RWPE2 (cell line): ENCODE measurements at places on chromosomes 5 and 9.

DNA sequence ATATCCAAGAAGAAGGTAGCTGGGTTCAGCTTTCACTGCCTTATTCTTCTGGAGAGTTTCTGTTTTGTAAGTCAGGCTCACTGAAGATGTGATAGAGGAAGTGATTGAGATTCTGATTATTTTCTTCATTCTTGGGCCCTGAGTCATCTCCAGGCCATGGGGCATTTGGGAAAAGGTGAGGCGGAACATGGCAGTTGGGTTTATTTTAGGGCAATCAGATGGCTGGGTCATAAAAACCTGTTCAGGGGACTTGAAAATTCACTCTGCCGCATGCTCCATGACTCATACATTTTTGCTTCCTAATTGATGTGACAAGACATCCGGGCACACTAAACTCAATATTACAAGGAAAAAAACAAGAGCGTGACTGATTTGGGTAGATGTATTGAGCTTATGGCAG lies 265.7 kb upstream of the KLF4 start:
- DNase-seq, result no peak

DNA sequence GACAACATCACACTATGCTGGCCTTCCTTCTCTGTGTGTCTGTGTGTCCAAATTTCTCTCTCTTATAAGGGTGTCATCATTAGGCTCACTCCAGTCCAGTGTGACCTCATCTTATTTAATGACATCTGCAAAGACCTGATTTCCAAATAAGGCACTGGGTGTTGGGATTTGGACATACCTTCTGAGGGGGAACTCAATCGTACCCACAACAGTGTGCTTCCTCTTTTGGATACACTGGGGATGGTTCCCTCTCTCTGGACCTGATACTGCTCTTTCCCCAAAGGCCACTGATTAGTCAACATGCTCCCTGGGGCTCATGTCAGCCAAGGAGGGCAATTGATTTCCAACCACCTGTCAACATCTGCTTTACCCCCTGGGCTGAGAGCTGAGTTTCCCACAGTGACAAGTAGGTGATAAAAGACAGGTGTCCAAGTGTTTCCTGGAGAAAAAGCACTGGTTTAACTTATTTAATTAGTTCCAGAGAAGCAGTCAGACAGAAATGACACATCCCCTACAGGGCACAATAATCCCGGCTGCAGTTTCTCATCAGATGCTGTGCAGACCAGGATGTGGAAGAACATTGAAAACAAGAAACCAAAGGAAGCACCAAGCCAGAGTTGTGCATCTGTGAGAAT lies 17.8 kb upstream of the CEP72 start:
- DNase-seq, result peak; percentile 19

DNA sequence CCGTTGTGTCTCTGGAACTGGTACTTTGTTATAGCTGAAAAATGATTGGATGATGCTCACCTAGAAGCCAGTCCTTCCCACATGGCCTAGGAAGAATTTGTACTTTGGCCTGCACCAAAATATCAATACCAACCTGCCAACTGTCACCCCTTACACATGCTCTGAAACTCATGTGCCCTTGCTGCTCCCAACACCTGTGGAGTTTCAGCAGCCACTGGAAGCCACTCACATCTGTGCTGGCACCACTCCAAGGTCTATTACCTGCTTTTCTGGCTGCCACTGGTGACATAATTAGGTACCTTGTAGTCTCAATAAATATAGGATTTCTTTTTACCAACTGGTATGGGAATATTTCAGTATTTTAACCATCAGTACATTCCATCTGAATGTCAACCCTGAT lies 363.6 kb downstream of the SH3GL2 start:
- DNase-seq, result no peak

DNA sequence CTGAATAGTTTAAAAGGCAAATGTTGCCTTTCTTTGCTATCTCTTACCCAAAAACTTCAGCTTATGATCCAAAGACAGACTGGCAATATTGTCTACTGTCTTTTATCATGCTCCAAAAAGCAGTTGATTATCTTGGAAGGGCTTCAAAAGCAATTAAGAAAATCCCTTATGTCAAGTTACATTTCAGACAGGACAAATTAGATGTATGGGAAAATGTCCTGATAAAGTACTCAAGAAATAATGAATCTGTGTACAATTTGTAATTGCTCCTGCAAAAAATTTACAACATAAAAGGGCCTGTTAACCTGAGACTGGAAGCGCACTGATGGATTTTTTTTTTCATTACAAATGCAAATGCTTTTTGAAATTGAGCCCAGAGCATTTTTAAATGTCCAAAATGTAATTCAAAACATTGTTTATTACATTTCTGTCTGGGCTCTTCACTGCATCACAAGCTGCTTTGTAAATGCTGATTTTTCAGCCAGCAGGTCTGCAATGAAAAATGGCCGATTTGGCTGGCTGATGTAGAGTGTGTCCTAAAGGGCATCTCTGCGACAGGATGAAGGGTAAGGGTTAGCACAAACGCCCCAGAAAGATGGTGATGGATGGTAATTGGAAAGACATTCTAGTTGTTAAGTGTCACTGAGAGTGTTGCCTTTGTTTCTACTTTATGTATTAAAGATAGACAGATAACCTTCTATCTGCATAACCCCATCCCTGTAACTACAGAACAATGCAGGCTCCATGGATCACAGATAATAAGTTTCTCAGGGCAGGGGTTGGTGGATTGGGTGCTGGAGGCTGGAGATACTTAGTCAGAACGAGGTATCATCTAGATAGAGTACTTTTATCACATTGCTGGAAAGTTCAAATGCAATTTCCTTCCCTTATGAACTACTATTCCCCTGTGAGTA lies 27.0 kb downstream of the MAT2B start:
- no peak for DNase-seq

DNA sequence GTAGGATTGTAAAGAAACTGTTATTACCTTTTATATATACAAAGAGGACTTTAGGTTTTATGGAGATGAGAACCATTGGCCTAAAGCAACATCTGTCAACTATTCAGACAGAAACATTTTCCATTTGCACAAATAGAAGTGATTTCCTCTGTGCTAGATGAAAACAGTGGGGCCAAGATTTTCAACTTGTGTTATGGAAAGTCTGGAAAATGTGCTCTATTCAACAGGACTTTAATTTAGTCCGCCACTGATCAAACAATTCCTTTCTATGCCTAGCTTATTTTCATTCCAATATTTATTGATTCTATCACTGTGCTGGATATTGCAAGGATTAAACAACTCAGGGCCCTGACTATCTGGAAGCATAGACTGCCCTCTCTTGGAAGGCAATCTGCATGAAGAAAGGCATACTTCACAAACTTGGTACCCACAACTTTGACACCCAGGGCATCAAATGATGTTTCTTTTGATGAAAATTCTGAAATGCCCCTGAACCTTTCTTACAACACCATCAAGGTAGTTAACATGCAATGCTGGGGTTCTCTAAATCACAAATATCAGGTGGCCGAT lies 126.6 kb upstream of the HMHB1 start:
- DNase-seq, result no peak

GRCh38 chr9:88544245-88544644 lies 9.3 kb downstream of the NXNL2 start:
- DNase-seq, result no peak

DNA sequence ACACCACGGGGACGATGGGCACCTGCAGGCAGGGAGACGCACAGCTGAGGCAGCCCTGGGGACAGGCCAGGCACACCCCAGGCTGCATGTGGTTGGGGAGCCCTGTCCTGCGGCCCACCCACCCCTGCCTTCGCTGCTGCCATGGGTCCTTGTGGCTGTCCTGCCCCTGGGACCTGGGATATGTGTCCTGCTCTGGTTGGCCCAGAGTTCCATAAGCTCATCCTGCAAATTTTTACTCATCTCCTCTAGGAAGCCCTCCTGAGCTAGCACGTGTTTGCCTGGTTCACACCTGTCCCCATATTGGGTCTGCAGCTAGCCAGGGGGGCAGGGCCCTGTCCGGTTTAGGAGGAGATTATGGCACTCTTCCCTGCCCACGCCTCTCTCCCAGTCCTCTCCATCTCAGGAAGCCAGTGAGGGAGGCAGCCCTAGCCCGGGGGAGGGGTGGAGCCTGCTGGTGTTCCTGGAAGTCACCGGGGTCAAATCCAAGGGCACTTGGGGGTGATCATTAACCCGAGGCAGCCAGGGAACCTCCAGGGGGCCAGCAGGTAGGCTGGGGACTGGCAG lies 12.2 kb downstream of the EGFL7 start:
- DNase-seq, result no peak

GRCh38 chr9:77811832-77812231 lies 163.7 kb upstream of the GNA14 start:
- no peak for DNase-seq

DNA sequence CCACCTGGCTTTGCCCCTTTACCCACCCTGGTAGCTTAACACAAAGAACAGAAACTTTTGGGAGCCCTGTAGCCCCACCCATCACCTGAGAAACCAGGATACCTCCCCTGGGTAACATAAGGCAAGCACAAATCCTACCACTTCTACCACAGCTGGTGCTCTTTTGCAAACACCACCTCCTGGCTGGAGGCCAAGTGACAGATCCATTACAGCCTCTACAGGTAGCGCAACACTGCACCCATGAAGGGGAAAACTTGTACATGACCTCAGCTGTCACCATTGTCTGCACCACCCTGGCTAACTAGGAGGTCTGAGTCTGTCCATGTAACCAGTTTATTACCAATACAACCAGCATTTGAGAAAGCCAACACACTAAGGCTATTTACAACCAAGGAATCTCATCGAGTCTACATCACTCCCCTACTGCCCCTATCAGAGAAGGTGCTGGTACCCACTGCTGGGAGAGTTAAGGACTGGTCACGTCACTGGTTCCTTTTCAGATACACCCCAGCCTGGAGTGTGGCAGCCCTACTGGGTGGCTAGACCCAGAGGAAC lies 128.6 kb downstream of the PJA2 start:
- no peak for DNase-seq

DNA sequence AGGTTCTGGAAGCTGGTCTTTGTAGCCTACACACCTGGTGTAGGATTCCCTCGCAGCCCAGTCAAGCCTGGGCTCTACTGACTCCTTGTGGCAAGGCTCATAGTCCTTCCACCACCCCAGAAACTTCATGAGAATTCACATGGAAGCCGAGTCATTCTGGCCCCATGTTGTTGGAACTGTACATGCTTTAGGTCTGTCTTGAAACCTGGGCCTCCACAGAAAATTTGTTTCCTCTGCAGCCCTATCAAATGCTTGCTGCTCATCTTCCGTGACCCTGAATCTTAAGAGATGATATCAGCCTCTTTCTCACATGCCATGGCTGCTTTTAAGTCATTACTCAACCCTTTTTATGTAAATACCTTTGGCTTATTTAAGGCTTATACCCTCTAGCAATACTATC lies 113.4 kb upstream of the GRHPR start:
- no peak for DNase-seq

GRCh38 chr5:149938791-149939358 lies 5.7 kb downstream of the PDE6A start:
- peak; percentile 94 for DNase-seq

- DNase-seq, result no peak
Observed at GRCh38 chr5:81140441-81140840, 92.7 kb upstream of the CKMT2 start.

GRCh38 chr9:71672573-71672972 lies 95.7 kb downstream of the CEMIP2 start:
- DNase-seq, result no peak

- DNase-seq, result no peak
Observed at GRCh38 chr9:123107639-123108285, 74.3 kb downstream of the GPR21 start.

DNA sequence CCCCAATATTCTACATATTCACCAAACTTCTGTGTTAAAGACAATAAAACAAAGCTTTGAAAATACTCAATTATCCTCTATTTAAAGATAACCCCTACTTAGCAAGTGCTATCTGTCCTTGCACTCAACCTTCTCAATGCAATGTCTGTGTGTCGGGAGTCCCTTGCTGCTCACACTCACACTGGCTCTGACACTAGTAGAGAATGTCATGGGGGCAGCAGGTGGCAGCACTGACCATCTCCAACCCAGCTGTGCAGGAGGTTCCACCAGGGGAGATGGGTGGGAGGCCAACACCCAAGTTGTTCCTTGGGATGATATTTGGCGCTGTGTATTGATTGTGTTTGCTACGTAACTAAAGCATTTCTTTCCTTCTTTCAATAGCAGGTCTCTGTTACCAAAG lies 59.4 kb upstream of the SIMC1 start:
- no peak for DNase-seq

DNA sequence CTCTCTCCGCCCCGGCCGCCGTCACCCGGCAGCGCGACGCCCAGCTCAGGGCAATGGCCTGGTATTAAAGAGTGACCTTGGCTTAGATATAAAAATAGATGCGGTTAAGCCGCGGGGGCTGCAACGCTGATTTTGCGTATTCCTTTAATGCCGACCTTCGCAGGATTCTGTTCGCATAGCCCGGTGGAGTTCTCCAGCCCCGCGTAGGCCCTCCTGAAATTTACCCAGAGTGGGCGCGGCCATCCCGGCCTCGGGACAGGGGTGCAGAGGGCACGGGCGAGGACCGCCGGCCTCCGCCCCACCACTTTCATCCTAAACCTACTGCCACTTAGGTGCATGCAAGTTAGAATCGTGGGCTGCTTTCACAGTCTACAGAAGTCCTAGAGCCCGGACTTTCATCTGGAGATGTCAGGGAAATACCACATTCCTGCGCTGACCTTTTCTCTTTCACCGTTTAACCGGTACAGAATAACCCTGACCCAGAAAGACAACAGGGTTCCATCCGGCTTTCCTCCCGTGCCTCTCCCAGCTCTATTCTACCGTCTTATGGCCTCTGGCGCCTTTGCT lies 492 bp upstream of the FAM169A start:
- DNase-seq, result no peak

DNA sequence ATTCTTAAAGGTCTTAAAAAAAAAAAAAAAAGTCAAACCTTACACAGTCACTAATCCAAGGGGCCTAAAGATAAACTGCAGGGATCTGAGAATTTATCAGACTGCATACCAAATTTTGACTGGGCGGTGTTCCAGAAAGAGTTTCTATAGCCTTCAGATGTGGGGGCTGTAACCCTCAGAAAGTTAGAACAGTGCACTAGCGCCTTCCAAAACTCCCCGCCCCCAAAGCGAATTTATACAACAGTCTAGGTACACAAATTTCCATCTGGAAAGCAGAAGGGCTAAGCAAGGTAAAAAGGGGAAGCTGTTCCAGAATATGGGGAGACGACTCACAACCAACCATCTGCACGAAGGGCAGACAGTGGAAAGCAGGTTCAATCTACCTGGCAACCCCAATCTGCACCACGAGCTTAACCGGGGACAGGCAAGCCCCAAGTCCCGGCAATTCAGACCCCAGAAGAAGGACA lies 813 bp downstream of the ERMP1 start:
- no peak for DNase-seq

- no peak for DNase-seq
Observed at GRCh38 chr9:101369286-101369685, 15.5 kb downstream of the BAAT start.

DNA sequence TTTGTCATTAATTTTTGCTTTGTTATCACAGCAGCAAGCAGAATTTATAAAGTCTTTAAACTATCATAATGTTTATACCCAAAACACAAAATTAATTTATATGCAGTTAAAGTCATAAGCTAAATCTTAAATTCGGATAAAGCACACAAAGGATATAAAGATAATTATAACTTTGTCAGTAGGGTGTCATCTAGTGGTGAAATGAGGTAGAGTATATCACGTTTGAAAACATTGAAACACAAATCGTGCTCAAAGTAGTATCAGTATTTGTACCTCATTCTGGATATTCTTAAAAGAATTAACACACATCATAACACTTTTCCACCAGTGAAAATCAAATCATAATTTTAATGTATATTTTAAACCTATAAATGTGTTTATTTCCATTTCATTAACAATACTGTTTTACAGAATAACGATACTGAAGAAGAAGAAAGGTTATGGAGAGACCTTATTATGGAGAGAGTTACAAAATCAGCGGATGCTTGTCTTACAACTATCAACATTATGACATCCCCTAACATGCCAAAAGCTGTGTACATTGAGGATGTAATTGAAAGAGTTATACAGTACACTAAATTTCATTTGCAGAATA lies 129.5 kb downstream of the NIPBL start:
- DNase-seq, result no peak
